ENCODE measurements at places on chromosomes 7 and 10. TPM values are rescaled to one million over a fixed set of nuclear protein-coding genes. Genes with fewer than 3 reads are reported as not detected.

OR2A12 gene
- total RNA-seq = not detected

TMEM225B gene
- not detected for total RNA-seq

RGR gene
- not detected for total RNA-seq

WDFY4 gene
- total RNA-seq = 0.70 TPM

ASAH2B gene
- total RNA-seq = 1.5 TPM

UPK3B gene
- 78.8 TPM for total RNA-seq

GRCh38 chr10:85679710-85680109 lies 686.9 kb downstream of the GRID1 start:
- no peak for DNase-seq

DNA sequence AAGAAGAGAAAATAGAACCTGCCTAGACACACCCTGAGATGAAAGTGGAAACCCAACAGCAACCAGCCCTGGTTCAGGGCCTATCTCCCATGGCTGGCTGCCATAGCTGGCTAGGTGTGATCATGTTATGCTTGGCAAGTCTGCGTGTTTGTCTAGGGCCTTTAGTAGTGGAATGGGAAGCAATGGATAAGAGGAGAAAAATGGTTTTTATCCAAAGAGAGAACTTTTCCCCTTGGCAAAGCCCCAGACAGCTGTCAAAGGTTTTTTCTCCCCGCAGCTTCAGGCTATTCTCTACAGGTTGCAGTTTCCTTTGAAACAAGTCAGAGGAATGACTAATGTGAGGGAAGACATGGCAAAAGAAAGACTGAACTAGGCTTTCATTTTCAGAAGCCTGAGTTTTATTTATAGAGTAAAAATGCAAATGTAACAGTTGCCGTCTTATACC lies 161.5 kb downstream of the SEMA3D start:
- DNase-seq = no peak

DNA sequence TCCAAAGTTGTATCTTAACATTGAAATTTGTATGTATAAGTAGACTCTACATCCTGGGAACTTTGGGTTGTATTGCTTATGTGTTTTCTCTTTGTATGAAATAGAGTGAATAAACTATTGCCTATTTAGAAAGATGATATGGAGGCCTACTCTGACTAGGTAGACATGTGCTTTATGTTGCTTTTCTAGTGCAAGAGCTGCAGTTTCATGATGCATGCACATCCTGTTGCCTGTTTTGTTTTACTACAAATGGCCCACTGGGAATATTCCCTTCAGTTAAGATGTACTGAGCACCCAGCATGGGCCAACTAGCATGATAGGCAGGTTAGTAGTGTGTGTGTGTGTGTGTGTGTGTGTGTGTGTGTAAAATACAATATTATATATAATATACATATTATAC lies 282.1 kb upstream of the LRGUK start:
- DNase-seq = no peak

DNA sequence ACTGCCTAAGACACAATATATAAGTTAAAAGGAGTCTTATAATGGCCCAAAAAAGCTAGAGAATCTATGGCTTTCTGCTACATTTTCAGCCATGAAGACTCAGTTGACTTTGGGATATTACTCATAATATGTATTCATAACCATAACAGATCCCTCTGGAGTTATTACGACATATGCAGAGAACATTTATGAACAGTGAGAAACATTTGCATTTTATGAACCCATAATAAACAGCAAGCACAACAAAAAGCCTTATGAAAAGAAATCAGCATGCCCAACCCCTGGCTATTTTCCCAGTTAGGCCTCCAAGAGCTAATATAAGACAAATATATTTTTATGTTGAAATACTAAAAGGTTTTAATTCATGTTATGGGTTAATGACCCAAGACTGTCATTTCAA lies 52.4 kb downstream of the ARMH3 start:
- no peak for DNase-seq

DNA sequence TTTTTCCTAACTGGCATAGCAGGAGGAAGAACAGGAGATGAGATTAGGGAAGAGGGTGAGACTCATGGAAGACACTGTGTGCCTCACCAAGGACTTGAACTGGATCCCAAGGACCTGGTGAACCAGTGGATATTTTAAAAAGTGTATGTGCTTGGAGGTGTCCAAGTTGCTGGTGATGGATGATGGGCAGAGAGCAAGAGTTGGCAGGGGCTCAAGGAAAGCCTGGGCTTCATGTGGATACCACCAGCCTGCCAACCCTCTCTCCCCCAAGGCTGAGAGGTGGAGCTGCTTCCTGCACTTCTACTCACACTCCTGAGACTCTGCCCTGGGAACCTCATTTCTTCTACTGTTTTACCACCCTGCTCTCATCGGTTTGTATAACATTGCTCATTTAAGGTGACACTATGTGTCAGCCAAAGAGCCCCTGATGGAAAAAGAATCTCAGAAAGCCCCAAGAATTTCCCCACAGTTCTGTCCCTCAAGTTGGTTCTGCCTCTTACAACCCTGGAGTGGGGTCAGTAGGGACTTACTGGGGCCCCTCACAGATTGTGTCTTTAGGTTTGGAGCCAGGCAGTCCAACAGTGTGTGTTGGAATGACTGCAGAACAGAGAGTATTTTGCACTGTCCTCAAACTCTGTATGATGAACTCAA lies 56.2 kb upstream of the PDCD4 start:
- no peak for DNase-seq

GRCh38 chr7:71350680-71351079 lies 218.7 kb downstream of the GALNT17 start:
- no peak for DNase-seq

GRCh38 chr10:102503264-102504178 lies at the start of gene SUFU:
Gene SUFU (plus strand): TSS chr10:102503972. CDS start chr10:102504153, 181 bp downstream.
- DNase-seq = peak; percentile 99

- no peak for DNase-seq
Observed at GRCh38 chr7:45256775-45257174, 99.2 kb downstream of the RAMP3 start.

- DNase-seq = no peak
Observed at GRCh38 chr10:18158773-18159265, 18.6 kb downstream of the CACNB2 start.

- no peak for DNase-seq
Observed at GRCh38 chr10:71622154-71622526, 97.4 kb downstream of the C10orf105 start.

DNA sequence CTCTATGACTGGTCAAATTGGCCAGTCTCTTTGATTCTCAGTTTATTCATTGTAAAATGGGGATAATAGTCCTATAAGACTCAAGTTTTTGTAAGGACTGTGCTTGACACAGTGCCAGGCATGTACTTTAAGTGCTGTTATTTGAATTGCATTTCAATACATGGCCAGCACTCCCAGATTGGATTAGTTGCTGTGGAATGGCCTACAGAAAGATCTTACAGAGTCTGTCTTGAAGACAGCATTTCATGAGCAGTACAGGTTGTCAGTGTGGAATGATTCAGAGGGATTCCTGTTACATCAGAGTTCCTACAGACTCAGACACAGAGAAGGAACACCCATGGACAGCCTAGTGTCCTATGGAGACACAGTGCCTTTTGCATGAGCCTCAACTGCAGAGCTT lies 238.1 kb upstream of the BMPER start:
- DNase-seq = no peak

DNA sequence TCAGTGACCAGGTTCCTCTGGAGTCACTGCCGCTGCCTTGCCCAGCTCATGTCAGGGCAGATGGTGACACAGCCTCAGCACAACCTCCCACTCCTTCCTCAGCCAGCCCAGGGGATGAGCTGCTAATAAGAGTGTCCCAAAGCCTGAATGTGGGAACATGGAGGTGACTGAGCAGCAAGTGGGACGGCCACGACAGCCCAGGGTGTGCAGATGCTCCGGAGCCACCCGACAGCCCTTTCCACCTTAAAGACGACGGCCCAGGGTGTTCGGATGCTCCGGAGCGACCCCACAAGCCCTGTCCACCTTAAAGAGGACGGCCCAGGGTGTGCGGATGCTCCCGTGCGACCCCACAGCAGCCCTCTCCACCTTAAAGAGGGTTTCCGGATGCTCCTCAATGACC lies 89.2 kb downstream of the DIP2C start:
- no peak for DNase-seq

DNA sequence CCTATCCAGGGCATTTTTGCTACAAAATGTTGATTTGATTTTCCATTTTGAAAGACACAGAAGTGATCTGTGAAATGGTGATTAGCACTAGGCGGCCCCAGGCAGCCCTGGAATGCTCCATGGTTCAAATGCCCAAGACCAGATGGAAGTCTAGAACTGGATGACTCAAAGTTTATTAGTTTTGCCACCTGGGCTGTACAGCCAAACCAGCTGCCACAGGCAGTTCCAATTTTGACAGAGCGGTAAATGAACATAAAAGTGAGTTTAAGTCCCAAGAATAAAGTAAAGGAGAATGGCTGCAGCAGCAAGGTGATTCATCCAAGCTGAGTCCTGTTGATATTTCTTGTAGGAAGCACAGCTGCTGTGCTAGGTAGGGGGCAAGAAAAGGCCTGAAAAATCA lies 180.5 kb downstream of the SUGCT start:
- DNase-seq = no peak

DNA sequence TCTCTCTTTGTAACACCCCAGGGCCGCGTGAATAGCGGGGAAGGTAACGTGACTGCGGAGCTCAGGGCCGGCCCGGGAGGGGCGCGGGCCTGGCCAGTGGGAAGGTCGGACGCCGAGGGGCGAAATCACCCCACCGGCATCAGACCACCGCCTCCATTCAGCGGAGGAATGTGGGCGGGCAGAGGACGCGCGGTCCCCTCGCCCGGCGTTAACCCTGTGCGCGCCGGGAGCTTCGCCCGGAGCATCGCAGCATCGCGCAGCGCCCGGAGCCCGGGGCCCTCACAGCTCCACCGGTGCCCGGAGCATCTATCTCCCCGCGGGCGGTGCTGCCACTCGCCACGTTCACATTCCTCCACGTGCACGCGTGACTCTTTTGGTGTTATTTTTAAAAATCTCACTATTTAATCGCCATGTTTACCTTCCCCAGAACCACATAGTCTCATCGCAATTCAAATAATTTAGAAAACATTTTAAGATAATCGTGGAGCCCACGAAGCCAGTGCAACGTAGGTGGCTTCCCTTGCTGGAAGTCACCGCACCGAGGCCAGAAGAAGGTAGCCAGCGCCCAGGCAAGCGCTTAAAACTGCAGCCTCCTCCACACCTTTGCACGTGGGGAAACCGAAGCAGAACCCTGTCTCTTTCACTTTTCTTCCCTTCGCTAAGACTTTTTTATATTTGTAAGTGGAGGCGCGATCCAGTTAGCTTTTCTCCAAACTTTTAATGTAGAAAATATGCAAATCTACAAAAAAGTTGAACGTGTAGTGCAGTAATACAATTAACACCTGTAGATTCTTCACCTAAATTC lies 21.8 kb downstream of the FGFBP3 start:
- no peak for DNase-seq

- DNase-seq = no peak
Observed at GRCh38 chr10:101137271-101137670, 6.2 kb downstream of the TLX1 start.

- DNase-seq = no peak
Observed at GRCh38 chr7:131536361-131536849, 20.0 kb downstream of the PODXL start.

DNA sequence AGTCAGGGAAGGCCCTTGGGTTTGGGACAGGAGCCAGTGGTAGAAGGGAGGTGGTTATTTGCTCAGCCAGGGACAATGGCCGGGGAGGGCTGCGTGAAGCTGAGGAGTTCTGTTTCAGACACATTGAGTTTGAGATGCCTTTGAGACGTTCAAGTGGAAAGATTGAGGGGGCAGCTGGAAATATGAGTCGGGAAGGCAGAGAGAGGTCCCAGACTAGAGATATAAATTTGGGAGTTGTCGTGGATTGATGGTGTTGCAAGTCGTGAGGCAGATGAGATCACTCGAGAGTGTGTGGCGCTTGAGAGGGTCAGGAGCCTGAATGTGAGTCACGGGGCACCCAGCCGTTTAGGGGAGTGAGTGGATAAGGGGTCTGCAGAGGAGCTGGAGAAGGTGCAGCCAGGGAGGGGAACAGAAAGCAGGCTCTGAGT lies 73.3 kb downstream of the ZMIZ1 start:
- DNase-seq = peak; percentile 90

- DNase-seq = no peak
Observed at GRCh38 chr7:31343516-31344305, 3.2 kb upstream of the NEUROD6 start.

DNA sequence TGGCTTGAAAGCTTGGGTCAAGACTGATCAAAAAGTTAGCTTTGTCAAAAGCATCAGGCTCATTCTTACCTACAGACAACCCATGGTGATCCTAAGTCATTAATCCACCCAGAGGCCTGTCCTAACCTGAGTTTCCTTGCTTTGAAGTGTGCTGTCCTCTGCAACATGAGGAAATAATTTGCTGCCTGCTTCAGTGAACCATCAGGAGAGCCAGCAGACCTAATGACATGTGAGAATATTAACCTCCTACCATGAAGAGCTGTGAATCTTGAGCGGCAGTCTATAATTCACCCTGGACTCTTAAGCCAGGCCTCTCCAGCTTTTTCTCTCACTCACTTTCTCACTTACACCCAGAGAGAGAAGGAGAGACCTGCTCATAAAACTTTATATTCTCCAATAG lies 590.0 kb downstream of the LRMDA start:
- DNase-seq = no peak

DNA sequence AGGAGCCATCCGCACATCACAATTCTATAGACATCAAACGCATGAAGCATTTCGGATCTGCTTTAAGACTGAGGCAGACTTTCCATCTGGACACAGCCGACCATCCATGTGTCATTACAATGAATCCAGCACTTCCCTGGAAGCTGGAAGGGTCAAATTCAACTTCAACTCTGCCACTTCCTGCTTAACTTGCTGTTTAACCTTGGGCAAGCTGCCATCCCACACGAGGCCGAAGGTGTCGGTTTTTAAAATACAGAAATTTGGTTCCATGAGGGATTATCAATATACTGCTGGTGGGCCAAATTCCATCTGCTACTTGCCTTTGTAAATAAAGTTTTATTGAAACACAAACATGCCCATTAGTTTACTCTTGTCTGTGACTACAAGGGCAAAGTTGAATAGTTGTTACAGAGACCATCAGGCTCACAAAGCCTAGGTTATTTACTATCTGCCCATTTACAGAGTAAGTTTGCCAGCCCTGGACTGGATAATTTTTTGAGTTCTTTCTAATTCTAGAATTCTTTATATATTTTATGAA lies 134.6 kb downstream of the FAM204A start:
- no peak for DNase-seq

DNA sequence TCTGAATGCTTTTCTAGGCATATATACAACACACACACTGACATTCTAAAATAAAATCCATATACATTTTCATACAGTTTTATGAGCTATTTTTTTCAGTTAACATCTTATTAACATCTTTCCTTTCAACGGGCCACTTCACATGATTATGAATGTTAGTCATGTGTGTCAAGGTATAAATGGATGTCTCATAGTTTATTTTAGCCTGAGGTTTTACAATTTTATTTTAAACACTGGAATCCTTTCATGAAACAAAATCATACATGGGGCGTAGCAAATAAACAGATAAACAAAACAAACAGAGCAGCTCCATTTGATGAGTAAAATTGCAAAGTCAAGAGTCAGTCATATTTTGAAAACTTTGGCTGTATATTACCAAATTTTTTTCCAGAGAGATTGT lies 120.1 kb upstream of the AOAH start:
- no peak for DNase-seq

- DNase-seq = no peak
Observed at GRCh38 chr7:81264116-81264515, 345.3 kb upstream of the SEMA3C start.
